ENCODE measurements at places on chromosomes 2 and 18.

DNA sequence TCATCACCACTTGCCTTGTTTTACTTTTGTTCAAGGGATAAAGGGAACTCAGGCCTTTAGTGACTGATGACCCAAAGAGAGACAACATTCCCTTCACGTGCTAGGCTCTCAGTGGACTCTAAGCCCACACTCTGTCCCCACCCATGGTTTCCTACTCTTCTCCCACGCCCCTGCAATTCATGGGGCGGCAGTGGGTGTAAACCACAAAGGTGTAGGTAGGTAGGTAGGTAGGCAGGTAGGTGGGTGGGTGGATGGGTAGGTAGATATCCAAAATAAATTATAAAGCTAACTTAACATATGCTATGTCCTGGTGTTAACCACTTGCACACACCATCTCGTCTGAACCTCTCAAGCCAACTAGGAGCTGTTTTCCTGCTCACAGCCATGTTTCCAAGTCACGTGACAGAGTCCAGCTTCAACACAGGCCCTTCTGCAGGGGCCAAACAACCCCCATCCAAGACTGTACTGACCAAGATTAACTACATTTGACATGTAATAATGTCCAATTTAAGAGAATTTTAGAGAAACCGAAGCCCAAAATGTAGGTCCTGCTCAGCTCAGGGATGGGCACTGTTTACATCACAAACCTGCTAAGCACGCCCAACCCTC is 33.7 kb downstream of the DNMT3A start:
- no peak for DNase-seq

- no peak for DNase-seq
Observed at GRCh38 chr2:159098921-159099411, 130.5 kb downstream of the TANC1 start.

- no peak for DNase-seq
Observed at GRCh38 chr2:130724455-130724854, 4.4 kb upstream of the GPR148 start.

- no peak for DNase-seq
Observed at GRCh38 chr2:26801328-26801727, 15.5 kb downstream of the CENPA start.

- no peak for DNase-seq
Observed at GRCh38 chr2:151096235-151096634, 165.4 kb downstream of the RBM43 start.

GRCh38 chr2:118832791-118833715 is 14.4 kb downstream of the EN1 start:
- no peak for DNase-seq

DNA sequence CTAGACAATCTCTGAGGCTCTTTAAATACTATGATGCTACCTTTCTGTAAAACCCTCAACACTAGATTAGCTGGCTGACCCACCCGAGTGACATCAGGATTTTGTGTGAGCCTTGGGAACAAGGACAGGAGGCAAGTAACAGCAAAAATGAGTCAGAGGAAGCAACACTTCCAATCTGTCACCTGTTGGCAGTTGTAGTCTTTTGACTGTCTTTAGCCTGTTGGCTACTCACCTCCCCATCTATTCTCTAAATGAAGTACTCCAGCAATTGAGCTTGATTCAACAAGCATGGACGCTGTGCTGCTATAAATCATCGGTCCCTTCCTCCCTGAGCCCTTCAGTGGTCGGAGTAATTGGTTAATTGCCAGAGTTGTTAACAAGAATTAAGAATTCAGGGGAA is 898.7 kb downstream of the BCL11A start:
- no peak for DNase-seq

All from ovary (tissue), 10 donors.